Activated CD8-positive, alpha-beta memory T cell treated with anti-CD3 and anti-CD28 coated beads for 24 hours (primary cell): ENCODE measurements at places on chromosomes 3 and 15.

GRCh38 chr15:46343196-46343935 is 708.5 kb downstream of the SQOR start:
- DNase-seq = no peak

- no peak for DNase-seq
Observed at GRCh38 chr3:71863563-71864190, 78.7 kb upstream of the PROK2 start.

DNA sequence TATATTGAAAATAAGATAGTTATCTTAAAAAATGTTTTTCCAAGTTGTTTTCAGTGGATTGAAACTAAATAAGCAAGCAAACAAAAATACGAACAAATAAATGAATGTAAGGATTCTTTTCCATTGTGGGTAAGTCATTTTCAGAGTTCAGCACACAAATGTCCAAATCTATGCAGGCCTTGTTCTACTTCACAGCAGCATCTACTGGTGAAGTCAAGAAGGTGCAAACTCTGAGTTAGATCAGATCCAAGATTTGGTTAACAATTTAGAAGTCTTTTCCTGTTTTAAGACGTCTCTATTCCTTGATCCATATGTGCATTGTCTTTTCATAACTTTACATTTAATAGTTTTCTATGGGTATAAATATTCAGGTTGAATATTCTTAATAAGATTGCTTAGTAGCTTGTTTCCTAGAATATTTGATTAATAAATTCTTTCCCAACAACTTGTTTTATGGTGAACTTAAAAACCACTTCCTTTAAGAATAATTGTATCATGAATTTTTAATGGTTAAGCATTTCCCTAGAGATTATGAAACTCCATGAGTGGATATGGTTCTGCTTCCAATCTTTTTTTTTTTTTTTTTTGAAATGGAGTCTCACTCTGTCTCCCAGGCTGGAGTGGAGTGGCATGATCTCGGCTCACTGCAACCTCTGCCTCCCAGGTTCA is 10.5 kb downstream of the PTX3 start:
- DNase-seq = no peak

DNA sequence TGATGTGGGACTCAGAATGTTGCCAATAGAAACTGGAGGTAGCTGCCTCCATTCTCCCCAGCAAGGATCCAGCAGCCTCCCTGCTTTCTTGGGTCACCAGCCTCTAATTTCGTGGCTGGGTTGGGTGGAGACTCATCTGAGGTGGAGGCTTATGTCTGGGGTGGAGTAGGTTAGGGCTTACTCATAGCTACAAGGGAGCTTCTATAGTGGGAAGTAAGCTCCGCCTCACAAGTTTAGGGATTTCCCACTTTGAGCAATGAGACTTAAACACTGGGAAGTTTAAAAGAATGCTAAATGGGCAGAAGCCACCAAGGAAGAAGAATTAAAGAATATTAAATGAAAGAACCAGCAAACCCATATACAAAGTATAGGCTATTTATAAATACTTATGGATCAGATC is 63.8 kb downstream of the GJD2 start:
- DNase-seq = no peak

- DNase-seq = no peak
Observed at GRCh38 chr3:101803173-101803782, 24.3 kb downstream of the NXPE3 start.

- DNase-seq = no peak
Observed at GRCh38 chr3:100591411-100591810, 18.0 kb upstream of the ADGRG7 start.

DNA sequence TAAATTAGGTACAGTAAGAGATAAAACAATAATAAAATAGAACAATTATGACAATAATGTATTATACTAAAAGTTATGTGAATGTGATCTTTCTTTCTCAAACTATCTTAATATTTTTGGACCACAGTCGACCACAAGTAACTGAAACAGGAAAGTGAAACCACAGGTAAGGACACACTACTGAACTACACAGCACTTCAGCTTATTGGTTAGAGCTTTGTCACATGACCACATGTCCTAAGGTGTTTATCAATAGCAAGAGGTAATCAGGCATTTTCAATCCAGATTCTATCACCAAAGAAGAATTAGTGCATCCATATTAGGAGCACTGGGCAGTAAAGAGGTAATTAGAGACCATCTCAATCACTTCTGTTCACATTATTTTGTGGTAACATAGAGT is 392.8 kb downstream of the RSL24D1 start:
- DNase-seq = no peak

DNA sequence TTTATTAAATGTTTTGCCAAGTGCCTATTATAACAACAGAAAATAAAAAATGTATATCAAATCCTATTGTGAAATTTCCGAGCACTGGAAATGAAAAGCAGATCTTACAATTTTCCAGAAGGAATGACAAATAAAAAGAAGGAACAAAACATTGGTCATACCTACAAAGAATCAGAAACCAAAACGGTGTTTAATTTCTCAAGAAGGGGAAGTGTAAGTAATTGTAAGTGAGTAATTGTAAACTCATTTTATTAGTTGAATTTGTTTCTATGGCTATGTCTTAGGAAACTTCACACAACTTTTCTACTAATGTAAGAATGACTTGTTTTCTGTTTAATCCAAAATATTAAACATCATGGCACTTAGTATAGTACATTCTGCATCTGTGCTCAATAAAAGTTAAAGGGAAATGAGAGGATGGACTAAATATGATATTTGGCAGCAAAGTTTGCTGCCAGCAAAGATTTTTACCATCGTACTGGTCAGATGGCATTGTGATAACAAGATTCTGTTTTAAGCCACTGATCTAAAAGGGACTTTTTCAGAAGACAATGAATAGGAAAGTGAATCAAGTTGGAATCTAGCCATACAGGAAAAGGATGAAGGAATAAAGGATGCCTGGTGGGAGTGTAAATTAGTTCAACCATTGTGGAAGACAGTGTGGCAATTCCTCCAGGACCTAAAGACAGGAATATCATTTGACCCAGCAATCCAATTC is 232.4 kb downstream of the NFKBIZ start:
- DNase-seq = no peak

DNA sequence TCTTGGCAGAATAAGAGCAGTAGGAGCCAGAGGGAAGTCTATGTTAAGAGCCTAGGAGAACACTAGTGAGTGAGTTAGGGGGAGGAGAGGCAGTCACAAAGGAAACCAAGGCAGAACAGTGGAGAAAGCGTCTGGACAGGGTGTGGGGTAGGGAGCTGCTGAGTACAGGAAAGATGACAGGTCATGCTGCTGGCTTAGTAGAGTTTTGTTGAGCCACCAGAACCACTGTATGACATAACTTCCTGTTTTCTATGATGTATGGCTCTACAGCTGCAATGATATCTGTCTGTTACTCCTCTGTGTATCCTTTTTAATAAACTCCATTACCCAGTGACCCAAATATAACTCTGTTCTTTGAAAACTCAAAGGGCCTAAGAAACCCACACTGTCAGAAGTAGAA is 10.6 kb upstream of the STT3B start:
- no peak for DNase-seq

DNA sequence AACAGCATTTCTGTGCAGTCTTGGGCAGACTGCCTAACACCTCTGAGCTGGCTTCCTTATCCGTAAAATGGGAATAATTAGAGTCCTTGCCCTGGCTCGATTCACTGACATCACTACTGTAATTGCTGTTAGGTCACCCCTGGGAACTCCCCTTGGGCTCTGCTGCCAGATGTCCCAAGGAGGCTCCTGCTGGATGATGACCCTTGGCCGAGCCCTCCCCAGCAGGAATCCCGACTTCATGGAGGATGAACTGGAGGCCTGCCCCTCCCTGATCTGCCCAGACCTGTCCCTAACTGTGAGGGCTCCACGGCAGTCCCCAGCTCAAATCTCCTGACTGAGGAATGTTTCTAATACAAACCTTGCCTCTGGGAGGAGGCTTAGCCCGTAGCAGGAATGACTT is 18.0 kb downstream of the ESYT3 start:
- no peak for DNase-seq

DNA sequence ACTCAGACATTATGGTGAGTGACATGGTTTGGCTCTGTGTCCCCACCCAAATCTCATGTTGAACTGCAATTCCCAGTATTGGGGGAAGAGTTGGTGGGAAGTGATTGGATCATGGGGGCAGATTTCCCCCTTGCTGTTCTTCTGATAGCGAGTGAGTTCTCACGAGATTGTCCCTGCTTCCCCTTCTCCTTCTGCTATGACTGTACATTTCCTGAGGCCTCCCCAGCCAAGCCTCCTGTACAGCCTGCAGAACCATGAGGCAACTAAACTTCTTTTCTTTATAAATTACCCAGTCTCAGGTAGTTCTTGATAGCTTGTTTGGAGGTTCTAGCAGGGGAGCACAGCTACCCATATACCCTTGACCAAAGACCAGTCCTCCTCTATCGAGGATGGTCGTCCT is 45.9 kb downstream of the ADAM10 start:
- no peak for DNase-seq

- DNase-seq = no peak
Observed at GRCh38 chr15:43029476-43029875, 76.4 kb downstream of the UBR1 start.
